RWPE2 (cell line): ENCODE measurements at places on chromosomes 7 and 10.
A peak's percentile ranks its signal among the peaks of the same experiment; 100 is the strongest.

GRCh38 chr10:27531336-27531847 lies 27.3 kb downstream of the RAB18 start:
- no peak for DNase-seq

GRCh38 chr7:121503039-121503438 lies 106.9 kb upstream of the FAM3C start:
- DNase-seq: no peak

DNA sequence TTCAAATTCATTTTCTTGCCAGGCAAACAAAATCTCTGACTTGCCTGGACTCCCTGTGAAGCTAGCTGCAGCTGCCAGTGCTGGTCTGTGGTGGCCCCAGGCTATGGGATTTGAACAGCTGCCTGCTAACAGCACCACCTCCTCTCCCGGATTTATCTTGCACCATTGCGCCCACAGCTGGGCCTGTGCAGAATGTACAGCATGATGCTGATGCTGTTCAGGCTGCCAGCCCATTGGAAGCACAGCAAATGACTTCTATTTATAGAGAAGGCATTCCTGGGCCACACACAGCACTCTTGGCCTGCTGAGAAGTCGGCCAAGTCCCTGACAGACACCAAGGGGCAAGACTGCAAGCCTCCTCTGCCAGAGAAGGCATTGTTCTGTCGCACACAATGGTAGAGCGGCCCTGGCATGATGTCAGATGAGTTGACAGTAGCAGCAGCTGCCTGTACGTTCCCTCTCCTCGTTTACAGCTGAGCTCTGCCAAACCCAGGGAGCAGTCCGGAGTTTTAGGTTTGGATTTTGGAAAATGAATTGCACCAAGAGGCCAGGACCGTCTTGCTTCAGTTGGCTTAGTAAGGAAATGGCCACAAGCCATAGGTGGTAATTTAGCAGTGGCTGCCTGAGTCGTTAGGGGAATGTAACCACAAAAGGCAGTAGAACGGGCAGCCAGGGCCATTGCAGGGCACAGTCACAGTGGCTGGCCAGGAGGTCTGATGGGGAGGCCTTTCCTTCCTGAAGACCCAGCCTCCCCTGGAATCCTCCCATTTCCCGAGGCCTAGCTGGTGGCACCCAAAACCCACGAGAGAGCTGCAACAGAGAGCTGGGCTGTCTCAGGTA lies 38.5 kb downstream of the MTURN start:
- peak; percentile 90 for DNase-seq

DNA sequence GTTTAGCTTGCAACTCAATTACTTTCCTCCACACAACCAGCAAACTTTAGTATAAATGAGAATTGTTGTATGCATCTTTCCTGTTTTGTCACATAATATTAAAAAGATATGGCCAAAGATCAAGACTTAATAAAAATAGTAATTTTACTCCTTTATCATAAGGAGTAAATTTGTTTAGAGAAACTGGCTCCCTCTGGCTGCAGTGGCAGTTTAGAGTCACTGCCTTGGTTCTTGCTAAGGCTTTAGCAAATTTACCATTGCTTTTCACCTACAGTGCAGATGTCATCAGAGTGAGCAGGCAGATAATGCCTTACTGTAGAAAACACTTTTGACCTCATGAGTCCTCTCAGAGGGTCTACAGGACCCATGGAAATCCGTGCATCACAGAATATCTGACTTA lies 2.6 kb downstream of the PRPF18 start:
- no peak for DNase-seq

DNA sequence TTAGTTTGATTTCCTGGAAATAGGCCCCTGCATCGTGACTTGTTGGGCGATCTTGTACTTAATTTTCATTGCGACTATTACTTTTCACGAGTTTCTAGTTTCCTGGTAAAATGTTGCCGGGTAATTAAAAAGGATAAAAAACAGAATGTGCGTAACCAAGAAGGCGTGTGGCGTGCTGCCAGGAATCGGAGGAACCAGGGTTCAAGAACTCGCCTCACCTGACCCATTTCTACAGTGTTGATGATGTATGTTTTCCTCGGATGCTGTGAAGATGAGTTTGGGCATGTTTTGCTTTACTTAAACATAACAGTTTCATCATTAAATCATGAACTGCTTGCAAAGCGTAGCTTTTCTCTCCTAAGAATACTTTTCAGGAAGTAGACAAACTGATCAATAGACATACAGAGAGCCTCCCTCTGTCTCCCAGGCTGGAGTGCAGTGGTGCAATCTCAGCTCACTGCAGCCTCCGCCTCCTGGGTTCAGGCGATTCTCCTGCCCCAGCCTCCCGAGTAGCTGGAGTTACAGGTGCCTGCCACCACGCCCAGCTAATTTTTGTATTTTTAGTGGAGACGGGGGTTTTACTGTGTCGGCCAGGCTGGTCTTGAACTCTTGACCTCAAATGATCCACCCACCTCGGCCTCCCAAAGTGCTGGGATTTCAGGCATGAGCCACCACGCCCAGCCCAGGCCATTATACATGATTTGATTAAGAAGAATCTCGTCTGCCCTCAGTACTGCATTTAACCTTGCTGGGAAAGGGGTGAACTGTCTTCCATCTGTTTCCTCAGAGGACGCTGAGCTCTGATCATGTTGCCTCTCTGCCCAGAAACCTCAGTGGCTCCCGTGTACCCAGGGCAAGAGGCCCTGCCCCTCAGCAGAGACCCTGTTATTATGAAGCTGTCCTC lies 9.1 kb downstream of the FOXK1 start:
- DNase-seq: no peak

DNA sequence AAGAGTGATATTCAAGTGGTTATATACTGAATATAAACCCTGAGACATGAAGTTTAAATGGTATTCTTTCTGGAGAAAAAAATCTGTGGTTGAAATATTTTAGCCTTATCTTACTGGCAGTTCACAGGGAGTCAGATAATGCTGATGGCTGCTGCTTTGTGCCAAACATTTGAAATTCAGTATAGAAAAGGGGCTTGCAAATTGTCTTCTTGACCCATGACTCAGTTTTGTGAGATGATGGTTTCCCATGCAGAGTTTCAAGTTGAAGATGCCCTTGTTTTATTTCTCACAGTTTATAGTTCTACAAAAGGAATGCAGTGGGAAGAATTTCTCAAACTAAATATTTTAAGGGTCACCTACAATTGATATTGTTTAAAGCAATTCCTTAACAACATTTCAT lies 251.1 kb upstream of the MEOX2 start:
- no peak for DNase-seq

- DNase-seq: no peak
These were observed at the start of gene DLX5 for GRCh38 chr7:97024209-97025129. Gene DLX5 (minus strand): TSS chr7:97024831. CDS start chr7:97024623, 208 bp downstream.

DNA sequence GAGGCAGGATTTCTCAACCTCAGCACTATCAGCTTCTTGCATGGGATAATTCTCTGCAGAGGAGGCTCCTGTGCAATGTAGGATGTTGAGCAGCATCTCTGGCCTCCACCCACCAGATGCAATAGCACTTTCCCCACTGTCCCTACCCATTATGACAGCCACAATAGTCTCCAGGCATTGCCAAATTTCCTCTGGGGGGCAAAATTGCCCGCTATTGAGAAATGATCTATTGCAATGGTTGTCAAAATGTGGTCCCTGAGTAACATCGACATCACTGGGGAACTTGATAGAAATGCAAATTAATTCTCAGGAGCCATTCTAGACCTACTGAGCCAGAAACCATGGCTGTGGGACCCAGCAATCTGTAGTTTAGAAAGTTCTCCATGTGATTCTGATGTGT lies 7.0 kb downstream of the KCNK18 start:
- no peak for DNase-seq

GRCh38 chr7:51246258-51247245 lies 70.1 kb downstream of the COBL start:
- no peak for DNase-seq

GRCh38 chr7:146654048-146654447 lies 537.4 kb downstream of the CNTNAP2 start:
- no peak for DNase-seq

GRCh38 chr7:158257516-158258410 lies 329.9 kb downstream of the PTPRN2 start:
- DNase-seq: peak; percentile 50

DNA sequence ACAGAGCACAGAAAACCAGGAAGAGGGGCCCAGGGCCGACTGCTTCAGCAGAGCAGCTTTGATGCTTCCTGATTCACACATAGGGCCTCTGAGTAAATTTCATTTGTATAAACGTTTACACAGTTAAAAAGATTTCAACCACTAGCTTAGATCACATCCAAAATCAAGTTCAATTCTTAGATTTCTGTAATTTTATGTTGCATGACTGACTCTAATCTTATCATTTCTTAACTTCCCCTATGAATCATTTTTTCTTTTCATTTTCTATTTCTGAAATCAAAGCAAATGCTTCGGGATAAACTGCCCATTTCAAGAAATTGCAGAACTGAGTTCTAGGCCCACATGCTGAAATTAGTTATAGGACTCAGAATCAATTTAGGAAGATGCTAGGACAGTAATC lies 224.7 kb downstream of the INHBA start:
- DNase-seq: no peak

DNA sequence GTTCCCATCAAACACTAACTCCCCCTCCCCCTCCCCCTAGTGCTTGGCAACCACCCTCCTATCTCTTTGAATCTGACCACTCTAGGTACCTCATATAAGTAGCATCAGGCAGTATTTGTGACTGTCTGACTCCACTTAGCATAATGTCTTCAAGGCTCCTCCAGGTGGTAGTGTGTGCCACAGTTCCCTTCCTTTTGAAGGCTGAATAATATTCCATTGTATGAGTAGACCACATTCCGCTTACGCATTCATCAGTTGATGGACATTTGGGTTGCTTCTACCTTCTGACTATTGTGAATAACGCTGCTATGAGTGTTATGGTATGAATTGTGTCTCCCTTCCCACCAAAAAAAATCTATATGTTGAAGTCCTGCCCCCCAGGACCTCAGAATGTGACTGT lies 89.6 kb downstream of the PRKAG2 start:
- no peak for DNase-seq

GRCh38 chr10:26410356-26410755 lies 27.8 kb upstream of the APBB1IP start:
- DNase-seq: no peak

- no peak for DNase-seq
These were observed 159.3 kb downstream of the SH3PXD2A start for GRCh38 chr10:103696094-103696410.

- DNase-seq: no peak
These were observed 733.5 kb downstream of the ZWINT start for GRCh38 chr10:55627501-55628051.

DNA sequence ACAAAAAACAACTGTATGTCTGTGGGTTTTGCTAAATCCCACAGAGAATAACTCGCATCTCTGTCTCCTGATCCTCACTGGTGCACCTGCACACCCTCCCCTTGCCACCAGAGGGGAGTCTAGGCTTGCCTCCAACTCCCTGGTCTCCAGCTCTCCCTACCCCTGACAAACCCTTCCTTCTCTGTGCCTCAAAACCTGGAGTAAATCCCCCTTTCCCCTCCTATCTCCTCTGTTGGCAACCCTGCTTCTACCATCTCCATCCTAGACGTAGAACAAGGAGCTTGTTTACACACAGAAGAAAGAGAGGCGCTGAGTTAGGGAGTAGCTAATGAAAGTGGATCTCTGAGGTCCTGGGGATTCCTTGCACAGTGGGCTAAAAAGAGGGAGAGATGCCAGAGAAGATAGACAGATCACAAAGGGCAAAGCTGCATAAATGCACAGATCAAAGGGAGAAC lies 6.0 kb downstream of the MBLAC1 start:
- DNase-seq: no peak

GRCh38 chr7:42573881-42574672 lies 337.1 kb upstream of the GLI3 start:
- DNase-seq: no peak

- DNase-seq: no peak
These were observed 12.4 kb upstream of the CAMK2G start for GRCh38 chr10:73886661-73887293.

DNA sequence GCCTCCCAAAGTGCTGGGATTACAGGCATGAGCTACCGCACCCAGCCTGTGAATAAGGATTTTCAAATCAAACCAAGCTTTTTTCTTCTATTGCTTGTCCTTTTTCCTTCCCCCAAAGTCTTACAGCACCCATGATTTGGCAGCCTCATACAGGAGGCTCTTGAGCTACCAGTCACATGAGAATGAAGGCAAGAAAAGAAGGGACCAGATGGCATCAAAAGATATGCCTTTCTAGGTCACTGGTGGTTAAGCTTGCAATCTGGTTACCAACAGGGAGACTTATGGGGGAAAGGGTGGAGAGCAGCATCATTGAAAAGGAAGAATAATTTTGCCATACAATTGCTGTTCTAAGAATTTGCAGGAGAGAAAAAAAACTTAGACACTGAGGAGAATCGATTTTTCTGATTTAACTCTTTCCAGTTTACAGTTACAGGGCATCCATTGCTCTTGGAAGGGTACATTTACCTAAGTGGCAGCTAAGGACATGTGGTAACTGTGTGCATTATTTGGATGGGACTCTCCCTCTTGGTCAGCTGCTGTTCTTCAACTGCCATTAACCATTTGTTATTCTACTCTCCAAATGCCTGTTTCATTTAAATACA lies 29.5 kb downstream of the SMNDC1 start:
- DNase-seq: no peak

- no peak for DNase-seq
These were observed 426.6 kb upstream of the CHRM2 start for GRCh38 chr7:136441835-136442234.

GRCh38 chr10:29472301-29473086 lies 162.3 kb downstream of the SVIL start:
- DNase-seq: no peak

DNA sequence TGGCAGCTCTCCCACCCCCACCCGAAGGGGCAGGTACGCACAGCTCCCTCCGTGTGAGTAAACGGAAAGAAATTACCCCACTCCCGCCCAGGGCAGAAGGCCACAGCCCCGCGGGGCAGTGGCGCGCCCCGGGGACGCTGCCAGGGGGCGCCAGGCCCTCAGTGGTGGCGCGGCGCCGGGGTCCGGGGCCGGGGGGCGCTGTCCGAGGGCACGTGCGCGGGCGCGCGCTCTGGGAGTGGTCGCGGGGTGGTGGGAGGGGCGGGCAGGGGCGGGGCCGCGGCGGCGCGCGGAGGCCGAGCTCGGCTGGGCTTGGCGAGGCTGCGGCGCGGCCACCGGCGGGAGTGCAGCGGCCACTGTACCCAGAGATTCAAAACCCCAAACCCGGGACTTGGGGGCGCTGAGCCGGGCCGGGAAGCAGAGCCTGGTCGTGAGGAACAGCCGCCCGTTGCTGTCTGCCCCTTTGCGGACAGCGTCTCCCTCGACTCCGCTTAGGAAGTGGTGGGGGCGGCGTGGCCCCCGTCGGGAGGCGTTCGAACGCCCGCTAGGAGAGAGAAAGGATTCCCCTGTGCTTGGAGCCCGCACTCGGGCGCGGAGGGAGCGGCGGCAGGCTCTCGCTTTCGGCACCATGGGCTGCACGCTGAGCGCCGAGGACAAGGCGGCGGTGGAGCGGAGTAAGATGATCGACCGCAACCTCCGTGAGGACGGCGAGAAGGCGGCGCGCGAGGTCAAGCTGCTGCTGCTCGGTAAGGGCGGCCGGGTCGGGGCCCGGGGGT lies at the start of gene GNAI1:
GNAI1 (plus strand) TSS at position 296 of the 773 bp plus-strand sequence; CDS start at position 626, 330 bp downstream.
- peak; percentile 91 for DNase-seq

- no peak for DNase-seq
These were observed 69.8 kb downstream of the BLNK start for GRCh38 chr10:96201525-96201924.

GRCh38 chr10:24428410-24428782 lies 219.5 kb downstream of the KIAA1217 start:
- DNase-seq: no peak
